NCI-H2081 treated with DMSO at 0.1 percent for 48 hours (cell line): ENCODE measurements at places on chromosomes 13 and 19.

- no peak for DNase-seq
These were observed 80.2 kb downstream of the ZAR1L start for GRCh38 chr13:32234914-32235313.

- no peak for DNase-seq
These were observed 525 bp downstream of the SHANK1 start for GRCh38 chr19:50719119-50719435.

GRCh38 chr13:41608839-41609177 is 151.5 kb downstream of the RGCC start:
- DNase-seq, result no peak

DNA sequence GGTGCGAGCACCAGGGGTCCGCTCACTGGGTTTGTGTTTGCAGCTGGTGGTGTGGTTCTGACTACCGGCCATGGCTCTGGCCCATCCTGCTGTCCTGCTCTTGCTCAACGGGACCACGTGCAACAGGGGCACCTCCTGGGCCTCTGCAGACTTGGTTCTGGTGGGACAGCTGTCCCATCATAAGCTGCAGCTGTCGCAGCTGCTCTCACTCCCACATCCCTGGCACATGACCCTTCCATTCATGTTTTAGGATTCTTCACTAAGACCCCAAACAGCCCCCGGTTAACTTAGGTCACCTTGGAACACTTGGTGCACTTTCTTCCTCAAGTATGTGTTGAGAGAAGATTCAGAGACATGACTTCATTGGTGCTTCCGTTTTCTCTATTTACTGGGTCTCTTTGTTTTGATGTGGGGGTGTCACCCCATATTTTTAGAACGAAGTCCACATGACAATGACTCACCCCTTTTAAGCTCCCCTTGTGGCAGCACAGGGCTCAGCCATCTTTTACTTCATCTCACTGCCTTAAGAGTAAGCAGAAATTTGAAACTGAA is 68.4 kb upstream of the ARHGEF7 start:
- no peak for DNase-seq

GRCh38 chr19:459724-460511 is 915 bp downstream of the SHC2 start:
- DNase-seq, result peak; percentile 30

DNA sequence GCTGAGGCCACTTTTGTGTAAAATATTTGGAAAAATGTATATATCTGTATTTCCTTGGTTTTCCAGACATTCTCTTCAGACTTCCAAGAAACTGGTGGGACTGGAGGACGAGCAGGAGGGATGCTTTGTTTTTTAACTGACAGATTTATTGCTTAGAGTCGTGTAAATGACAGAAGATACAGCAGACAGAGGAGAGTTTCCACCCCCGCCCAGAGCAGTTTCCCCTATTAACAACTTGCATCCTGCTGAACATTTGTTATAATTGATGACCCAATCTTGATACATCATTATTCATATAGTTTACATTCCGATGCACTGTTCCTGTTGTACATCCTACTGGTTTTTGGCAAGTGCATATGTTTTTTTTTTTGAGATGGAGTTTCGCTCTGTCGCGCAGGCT is 7.1 kb upstream of the DOCK6 start:
- no peak for DNase-seq

DNA sequence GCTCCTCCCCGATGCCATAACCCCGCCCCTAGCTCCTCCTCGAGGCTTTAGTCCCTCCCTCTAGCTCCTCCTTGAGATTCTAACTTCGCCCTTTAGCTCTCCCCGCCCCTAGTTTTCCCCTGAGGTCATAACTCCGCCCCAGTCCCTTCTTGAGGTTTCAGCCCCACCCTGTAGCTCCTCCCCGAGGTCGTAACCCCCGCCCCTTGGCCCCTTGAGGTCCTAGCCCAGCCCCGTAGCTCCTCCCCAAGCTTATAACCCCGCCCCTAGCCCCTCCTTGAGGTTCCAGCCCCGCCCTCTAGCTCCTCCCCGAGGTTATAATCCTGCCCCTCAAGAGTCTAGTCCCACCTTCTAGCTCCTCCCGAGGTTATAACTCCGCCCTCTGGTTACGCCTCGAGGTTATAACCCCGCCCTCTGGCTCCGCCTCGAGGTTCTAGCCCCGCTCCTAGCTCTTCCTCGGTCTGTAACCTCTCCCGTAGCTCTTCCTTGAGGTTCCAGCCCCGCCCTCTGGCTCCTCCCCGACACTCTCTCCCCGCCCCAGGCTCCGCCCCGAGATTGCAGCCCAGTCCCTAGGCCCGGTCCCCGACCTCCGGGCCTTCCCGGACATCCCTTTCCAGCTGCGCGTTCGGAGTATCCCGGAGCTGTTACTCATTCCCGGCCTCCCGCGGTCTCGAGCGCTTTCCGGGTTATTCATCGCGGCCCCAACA is 1.4 kb downstream of the PLAUR start:
- DNase-seq, result peak; percentile 80

- DNase-seq, result no peak
These were observed 382.7 kb downstream of the MYO16 start for GRCh38 chr13:109012115-109012514.

GRCh38 chr13:43567608-43568007 is 219.2 kb downstream of the ENOX1 start:
- DNase-seq, result no peak

- no peak for DNase-seq
These were observed 11.1 kb upstream of the NFIX start for GRCh38 chr19:12984143-12984627.

DNA sequence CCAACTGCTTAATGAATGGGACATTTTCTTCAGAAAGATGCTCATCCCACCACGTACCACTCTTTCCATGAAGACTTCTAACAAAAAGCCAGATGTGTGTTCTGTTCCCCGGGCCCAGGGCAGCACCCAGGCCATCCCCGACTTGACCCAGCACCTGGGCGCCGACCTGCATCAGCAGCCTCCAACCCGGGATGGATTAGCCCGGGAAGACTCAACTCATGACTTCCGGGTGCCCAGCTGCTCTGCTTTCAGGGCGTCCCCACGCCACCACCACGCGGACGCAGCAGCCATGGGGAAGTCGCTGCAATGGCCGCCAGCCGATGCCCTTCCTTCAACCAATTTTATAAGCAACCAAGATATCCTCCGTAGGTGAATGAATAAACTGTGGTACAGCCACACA is 123.8 kb upstream of the TUBA3C start:
- no peak for DNase-seq

- no peak for DNase-seq
These were observed 19.0 kb downstream of the PNPLA6 start for GRCh38 chr19:7554565-7554964.

GRCh38 chr13:59409634-59410200 is 754.0 kb downstream of the DIAPH3 start:
- no peak for DNase-seq

- no peak for DNase-seq
These were observed 3.0 kb upstream of the TGFBR3L start for GRCh38 chr19:7911508-7912143.

DNA sequence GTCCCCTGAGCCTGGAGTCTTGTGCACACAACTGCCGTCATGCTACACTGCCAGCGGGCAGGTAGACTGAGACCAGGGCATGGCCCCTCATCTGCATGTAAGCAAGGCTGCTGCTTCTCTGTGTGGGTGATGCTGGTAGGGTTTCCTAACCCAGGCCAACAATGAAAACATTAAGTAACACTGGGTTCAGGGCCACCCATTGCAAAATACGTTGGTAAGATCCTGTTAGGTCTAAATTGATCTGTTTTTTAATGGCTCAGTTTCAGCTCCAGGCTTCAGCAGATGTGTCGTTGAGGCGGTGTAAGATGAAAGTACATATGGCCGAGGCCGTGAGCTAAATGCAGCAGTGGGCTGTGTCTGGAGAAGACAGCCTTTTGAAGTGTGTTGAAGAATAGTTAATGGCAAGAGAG is 383.4 kb downstream of the IRS2 start:
- DNase-seq, result no peak

GRCh38 chr13:48586591-48587103 is 53.8 kb upstream of the RCBTB2 start:
- DNase-seq, result no peak

DNA sequence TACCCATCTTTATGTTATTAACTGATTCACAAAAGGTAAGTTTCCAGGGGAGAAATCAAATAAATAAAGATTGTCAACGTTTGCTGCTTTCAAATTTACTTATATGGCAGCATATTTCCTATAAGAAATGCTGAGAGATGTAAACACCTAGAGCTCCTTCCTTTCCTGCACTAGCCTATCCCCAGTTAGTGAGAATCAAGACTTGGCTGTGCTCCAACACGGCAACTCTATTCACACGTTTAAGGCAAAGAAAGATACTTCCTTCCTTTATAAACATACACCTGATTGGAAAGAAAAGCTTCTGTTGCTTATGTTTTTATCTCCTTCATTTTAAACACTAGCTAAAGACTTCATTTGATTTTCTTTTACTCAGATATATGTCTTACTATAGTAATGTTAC is 107.0 kb downstream of the PCDH9 start:
- no peak for DNase-seq

GRCh38 chr13:40981361-40981760 is 37.8 kb downstream of the ELF1 start:
- no peak for DNase-seq

DNA sequence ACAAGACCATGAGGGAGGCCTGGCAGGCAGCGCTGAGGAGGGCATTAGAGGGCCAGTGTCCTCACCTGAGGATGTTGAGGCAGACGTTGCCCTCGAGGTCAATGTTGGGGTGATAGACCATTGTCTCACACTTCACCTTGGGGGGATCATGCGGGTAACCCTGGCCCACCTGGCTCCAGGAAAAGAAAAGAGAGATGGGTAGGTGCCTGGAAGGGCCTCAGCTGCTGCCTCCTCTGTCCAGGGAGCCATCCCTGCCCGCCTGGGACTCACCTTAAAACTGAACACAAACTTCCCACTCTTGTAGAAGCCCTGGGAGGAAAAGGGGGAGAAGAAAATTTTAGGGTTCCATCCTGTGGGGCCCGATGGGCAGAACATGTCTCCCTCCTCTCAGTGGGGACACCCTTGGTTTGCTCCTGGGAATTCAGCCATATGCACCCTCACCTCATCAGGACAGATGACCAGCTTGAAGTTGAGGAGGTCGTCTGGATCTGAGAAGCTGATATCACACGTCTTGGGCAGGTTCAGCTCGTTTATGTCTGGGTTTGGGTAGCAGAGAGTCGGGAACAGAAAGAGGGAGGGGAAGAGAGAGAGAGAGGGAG is 1.7 kb downstream of the UBE2M start:
- no peak for DNase-seq

DNA sequence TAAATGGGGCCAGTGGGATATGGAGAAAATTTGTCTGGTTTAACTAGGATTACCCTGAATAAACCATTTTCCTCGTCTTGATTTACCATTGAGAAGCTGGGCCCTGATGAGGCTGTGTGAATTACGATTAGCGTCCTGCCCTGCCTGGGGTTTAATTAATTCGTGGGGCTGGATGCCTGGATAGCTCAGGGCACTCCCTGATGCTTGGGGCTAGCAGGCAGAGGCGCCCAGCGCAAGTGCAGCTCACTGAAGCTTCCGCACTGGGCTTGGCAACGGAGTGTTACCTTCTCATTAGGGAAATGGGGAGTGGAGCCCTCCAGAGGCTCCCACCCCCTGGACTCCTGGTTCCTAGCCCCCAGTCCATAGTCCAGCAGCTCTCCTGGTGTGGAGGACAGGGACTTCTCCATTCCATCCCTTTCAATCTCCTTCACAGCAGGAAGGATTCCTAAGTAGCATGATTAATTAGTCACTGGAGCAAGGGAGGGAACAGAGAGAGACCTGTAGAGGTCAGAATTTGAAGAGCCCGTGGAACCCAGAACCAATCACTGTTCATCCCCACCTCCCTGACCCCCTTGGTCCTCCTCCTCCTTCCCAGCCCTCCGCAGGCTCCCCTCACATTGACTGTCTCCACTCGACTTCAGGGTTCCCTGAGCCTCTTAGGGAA is 107.2 kb downstream of the UQCRFS1 start:
- no peak for DNase-seq

DNA sequence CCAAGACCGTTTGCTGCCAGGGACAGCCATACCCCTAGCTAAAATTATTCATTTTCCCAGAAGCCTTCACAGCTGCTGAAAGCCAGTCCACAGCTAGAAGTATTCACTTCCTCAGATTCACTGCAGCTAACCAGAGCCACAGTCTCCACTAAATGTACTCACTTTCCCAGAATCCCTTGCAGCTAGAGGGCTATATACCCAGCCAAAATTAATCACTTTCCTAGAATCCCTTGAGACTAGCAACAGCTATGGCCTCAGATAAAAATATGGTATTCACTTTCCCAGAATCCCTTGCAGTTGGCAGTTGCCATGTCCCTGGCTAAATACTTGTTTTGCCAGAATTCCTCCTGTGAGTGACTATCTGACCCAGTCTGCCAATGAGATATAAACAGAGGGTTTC is 13.8 kb upstream of the MEIS3 start:
- no peak for DNase-seq

- DNase-seq, result no peak
These were observed 1.6 kb downstream of the GPC5 start for GRCh38 chr13:91400063-91400399.

DNA sequence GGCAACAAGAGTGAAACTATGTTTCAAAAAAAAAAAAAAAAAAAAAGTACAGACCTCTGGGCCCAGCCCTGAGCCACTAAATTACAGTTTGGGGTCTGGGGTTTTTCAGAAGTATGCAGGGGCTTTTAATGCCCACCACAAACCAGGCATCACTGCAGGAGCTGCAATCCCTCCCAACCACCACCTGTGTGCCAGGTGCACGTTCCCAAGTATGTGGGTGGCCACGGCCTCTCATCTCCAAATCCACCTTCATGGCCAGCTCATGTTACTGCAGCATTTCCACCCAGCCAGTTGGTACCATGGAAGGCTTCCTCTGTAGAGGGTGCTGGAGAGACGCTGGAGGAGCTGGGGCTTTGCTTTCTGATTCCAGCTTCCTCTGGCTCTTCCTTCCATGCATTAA is 26.5 kb downstream of the CEP89 start:
- no peak for DNase-seq

DNA sequence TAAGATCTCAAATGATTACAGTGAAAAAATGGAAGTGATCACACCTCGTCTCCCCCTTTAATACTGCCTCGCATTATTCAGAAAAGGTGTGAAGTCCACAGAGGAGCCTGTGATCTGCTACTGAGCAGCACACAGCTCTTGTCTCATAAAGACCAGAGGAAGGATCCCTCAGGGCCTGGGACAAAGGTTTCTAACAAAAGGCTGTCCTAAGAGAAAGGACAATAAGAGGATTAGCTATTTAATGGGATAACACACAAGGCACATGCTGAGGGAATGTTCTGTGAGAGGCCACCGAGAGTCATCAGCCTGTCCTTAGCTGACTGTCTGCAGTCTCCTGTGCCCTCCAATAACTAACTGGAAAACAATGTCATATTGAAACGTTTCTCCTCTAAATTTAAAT is 26.7 kb downstream of the EBPL start:
- no peak for DNase-seq

DNA sequence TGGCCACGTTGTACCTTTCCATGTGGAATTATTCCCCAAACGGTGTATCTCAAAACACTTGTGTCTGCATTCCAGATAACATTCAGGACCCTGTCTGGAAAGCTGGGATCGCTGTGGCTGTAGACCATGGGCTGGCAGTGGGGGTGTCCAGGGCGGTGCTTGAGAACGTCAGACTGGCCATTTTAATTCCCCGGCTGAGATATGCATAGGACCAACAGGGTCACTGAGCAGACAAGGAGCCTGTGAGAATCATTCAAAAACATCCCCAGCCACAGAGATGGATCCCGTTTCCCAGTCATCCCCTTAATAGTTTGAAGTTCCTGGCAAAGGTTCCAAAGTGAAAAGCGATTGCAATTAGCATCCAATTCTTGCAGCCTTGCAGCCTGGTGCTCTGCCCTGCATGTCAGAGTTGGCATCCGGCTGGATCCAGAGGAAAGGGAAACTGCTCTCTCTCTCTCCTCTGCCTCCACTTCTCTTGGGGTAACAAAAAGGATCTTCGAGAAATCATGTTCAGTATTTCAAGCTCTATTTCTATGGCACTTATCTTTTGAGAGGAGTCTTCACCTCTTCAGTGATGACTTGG is 41.6 kb downstream of the IFT88 start:
- DNase-seq, result no peak
